Lower lobe of right lung (tissue), 2 donors: ENCODE measurements at places on chromosomes 5 and 9. TPM values are rescaled to one million over a fixed set of nuclear protein-coding genes. Genes with fewer than 3 reads are reported as not detected.

GABRA1 gene
- total RNA-seq, result not detected

ZNF366 gene
- 13.6 TPM for total RNA-seq

PRELID2 gene
- 10.2 TPM for total RNA-seq

PLAC8L1 gene
- total RNA-seq, result not detected

GRCh38 chr5:116695681-116696080 is 121.1 kb upstream of the SEMA6A start:
- no peak for DNase-seq

RALGPS1 gene
- total RNA-seq, result 17.6 TPM

GRCh38 chr9:82930116-82930515 is 132.8 kb downstream of the RASEF start:
- DNase-seq, result no peak

- peak; percentile 99 for DNase-seq
These were observed at the start of gene PJA2 for GRCh38 chr5:109409844-109410388. TSS of gene PJA2 (minus strand) at chr5:109409974. CDS start at chr5:109383433, 26,541 bp downstream.

DNA sequence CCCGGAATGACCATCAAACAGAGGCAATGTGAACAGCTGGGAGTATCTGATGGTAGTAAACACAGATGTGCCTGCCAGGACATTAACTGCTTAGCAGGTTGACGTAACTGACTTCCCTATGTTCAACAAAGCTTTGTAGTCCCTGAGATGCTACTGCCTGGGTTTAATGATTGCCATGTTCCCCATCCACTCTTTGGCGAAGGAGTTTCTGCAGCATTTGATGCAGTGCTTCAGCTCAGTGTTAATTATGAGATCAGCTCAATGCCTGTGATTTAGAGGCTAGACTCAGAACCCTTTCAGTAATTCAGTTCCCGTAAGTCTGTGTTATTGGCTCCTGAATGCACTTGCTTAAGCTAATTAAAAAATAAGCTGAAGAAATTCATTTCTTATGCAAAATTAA is 547.3 kb upstream of the ZNF608 start:
- DNase-seq, result no peak

LRRC70 gene
- total RNA-seq, result 1.1 TPM
